Effector memory CD8-positive, alpha-beta T cell (primary cell): ENCODE measurements at places on chromosomes 5 and 9.

DNA sequence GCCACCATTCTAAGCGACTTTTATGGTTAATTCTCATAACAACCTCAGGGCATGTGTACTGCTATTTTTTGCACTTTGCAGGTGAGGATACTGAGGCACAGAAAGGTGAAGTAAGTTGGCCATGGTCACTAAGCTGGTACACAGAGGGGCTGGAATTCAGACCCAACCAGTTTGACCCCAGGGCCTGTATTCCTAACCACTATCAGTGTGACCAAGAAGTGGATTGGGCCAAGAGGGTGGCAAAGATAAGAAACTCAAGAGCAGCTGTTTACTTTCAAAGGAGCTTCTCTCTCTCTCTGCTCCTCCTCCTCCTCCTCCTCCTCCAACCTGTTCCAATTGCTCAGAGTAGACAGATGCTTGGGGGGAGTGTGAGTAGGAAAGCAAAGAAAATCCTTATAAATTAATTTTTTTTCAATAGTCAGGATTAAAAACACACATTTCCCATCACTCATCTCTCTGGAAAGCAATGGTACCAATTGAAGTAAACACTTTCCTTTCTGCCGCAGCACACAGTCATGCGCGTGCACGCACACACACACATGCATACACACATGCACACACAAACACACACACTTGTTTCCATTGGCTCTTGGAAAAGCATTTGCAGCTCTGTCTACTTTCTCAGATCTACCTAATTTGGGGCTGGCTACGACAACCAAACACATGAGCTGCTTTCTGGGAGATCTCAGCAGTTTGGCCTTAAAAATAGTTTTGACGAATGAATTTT, 736.7 kb upstream of the WWC1 start:
- no peak for DNase-seq

DNA sequence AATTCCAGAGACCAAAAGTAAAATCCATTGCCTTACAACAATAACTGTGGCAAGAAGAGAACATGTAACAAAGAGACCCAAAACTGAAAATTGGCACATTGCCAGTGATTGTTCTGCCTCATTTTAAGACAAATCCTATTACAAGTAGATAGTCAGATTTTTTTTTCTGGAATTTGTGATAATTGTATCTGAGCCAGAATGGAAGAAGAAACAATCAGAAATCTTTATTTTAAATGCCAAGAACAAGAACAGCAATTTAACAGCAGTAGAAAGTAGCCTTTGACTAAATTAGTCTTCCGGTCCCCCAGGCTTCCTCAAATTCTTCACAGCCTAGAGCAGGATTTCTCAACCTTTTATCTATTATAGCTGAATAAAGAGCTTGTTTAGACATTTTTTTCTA, 106.7 kb upstream of the PTPN3 start:
- no peak for DNase-seq

- no peak for DNase-seq
Measured at GRCh38 chr9:101469026-101469425, 33.5 kb upstream of the ALDOB start.

- DNase-seq = no peak
Measured at GRCh38 chr5:135253601-135254178, 145.3 kb downstream of the MACROH2A1 start.

GRCh38 chr9:2138646-2139045, 123.5 kb downstream of the SMARCA2 start:
- DNase-seq = no peak

DNA sequence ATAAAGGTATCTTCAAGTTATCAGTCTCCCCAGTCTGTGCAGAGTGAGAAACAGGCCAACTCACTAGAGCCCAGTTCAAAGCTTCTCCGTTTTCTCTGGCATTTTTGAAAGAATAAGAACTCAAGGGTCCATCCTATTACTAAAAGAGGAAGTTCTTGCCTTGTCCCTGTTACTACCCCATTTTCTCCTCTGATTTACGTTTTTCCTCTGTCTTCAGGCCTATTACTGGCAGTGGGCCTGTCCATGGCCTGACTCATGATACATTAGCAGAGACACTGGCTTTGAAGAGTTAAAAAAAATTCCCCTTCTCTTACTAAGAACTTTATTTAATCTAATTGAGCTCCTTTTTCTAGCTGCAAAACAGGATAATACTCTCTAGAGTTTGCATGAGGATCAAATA, 624.0 kb upstream of the KLF4 start:
- no peak for DNase-seq

DNA sequence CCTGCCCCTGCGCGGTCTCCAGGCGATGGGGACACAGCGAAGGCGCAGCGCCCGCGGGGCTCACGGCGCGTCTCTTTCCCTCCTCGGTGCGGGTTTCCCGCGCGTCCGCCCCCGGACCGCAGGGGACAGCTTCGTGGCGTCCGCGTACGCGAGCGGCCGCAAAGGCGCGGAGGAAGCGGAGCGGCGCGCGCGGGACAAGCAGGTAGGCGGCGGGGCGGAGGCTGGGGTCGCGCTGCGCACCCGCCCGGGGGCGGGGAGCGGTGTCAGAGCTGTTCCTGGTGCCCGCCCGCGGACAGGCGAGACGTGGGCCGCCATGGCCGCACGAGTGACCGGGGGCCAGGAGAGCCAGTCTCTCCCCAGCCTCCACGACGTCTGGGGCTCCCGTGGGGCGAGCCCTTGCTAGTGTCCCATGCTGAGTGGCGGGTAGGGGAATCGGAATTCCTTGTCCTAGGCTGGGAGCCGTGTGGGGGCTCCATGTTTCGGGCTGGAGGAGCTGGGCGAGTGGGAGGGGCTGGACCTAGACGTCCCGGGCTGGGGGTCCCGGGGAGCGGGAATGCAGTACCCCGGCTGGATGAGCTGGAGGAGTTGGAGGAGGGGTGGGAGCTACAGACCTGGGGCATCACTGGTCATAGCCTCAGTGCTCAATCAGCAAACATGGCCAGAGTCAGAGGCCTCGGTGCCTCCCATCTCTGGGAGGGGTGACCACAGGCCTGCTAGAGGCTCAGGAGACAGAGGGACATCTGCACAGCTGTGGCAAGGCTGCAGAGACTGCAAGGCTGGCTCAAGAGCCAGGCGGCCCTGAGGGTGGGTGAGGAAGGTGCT, 968 bp downstream of the NKD2 start:
- DNase-seq = no peak

- DNase-seq = no peak
Measured at GRCh38 chr5:2066373-2066772, 183.6 kb upstream of the IRX4 start.

GRCh38 chr5:83553000-83553486, 81.5 kb downstream of the VCAN start:
- DNase-seq = no peak

- DNase-seq = no peak
Measured at GRCh38 chr5:1048861-1049838, 40.5 kb downstream of the NKD2 start.

- no peak for DNase-seq
Measured at GRCh38 chr5:93884254-93884653, 142.9 kb upstream of the POU5F2 start.

- no peak for DNase-seq
Measured at GRCh38 chr5:180370861-180371641, 17.9 kb upstream of the GFPT2 start.

DNA sequence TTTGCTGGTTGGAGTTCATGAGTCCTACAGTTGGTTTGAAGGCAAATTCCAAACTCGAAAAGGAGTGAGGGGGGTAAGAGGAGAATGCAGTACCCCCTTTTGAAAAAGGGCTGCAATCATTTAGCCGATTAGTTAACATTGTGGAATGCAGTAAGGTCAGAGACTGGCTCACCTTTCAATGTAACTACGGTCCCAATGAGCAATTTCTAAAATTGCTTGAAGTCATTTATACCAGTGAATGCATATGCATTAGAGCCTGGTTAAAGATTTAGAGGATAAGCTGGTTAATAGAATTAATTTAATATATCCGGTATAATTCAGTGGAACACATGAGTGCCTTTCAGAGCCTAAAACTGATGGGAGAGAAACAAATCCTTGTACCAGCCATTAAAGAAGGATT, 172.6 kb upstream of the PAPPA start:
- no peak for DNase-seq

GRCh38 chr5:140868721-140869554, at the start of gene PCDHA11:
Gene PCDHA11, plus strand, starts transcription at chr5:140868957. Its CDS starts 147 bp downstream, at chr5:140869104.
- DNase-seq = no peak

DNA sequence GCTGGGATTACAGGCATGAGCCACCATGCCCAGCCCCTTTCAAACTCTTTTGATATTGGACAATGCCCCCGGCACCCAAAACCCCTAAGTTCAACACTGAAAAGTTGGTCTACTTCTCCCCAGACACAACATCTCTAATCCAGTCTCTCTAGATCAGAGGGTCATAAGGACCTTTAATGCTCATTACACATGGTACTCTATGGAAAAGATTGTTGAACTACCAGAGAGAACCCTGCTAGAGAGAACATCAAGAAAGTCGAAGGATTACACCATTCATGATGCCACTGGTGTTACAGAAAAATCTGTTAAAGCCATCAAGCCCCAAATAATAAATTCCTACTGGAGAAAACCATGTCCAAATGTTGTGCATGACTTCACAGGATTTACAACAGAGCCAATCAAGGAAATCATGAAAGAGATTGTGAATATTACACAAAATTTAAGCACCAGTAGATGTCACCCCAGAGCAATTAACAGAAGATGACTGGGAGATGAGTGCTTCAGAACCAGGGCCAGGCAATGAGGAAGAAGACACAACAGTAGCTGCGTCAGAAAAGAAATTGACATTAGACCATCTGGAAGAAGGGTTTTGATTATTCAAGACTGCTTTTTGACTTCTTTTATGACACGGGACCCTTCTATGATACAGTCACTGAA, 28.3 kb upstream of the NIPAL4 start:
- DNase-seq = peak; percentile 31

GRCh38 chr9:131049829-131050715, 41.1 kb downstream of the LAMC3 start:
- DNase-seq = no peak

- DNase-seq = no peak
Measured at GRCh38 chr5:176873541-176874172, 25.5 kb downstream of the HK3 start.

- DNase-seq = no peak
Measured at GRCh38 chr5:174307031-174307408, 261.5 kb downstream of the NSG2 start.

DNA sequence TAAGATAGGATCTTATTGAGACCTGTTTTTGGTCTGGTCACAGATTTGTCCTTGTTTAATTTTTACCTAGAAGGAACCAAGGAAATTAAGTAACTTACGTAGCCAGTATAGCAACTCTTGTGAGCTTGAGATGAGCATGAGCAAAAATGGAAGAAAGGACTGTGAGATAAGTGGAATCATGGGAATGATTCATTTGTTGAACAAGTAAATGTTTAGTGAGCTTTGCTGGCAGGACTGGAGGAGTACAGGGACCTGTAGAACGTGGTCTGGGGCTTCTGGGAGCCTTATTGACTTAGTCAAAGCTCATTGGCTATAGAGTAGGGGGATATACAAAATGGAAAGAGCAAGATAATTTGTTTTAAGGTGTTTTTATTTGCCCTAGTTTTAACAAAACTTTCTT, 3.0 kb downstream of the RAD23B start:
- no peak for DNase-seq

DNA sequence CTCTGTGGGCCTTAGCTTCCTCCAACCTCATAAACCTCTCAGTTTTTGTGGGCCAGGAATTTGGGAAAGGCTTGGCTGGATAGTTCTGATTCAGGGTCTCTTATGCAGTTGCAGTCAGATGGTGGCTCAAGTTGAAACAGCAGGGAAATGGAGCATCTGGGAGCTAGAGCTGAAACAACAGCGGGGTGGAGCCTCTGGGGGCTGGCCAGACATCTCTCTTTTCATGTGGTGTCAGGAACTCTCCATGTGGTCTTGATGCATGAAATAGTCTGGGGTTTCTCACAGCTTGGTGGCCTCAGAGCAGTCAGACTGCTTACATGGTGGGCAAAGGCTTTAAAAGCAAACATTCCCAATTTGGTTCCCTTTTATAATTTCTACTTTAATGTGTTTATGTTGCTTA, 13.5 kb downstream of the ZNF346 start:
- DNase-seq = no peak

DNA sequence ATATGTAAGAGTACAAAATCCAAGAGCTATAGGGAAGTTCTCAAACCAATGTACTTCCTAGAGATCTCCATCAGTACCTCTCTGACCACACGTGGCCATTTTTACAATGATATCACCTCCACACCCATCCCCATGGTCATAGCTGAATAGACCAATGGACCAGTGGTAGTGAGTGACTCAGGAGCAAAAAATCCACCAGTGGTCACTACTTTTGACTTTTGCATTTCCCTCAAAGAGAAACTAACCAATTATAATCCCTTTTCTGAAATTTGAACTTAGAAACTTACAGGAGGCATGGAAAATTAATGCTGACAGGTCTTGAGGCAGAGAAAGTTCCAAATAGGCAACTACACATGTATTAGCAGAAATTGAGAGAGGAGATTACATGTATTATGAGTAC, 238.4 kb downstream of the TRPM3 start:
- no peak for DNase-seq

DNA sequence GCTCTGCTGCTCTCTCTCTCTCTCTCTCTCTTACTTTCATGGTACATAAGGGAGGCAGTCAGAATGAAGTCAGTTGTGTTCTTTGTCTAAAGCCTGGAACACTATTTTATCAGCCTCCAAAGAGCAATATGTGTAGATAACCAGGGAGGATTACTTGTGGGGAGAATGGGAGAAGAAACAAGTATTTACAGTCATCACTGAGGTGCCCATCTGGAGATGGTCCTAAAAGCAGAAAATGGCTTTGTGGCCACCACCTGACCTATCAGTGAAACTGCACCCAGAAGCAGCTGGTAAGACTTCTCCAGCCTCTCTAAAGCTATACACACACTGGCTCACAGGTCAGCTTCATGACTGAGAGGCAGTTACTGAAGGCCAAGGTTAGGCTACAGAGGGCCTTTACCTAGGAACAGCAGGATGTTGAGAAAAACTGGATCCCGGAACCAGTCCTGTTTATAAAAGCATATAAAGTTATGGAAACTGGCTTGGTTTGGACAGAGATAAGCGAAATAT, 75.1 kb downstream of the MRPS27 start:
- peak; percentile 11 for DNase-seq

DNA sequence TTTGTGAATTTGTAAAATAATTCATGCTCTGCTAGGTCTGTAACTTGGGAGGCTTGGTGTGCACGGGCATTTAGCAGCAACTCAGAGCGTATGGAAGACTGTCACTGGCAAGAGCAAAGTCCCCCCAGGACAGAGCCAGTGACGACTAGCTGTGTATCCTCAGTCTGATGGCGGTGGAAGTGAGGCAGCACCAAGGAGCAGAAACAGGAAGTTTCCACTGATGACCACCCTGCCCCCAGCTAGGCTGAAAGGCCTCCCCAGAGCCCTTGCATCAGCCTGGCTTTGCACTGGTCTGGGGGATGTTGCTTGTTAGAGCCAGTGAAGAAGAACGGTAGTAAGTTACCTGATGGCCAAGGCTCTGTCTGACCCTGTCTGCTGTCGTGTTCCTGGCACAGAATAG, 66.8 kb upstream of the ABL1 start:
- no peak for DNase-seq

- DNase-seq = no peak
Measured at GRCh38 chr5:16784843-16785791, 151.0 kb downstream of the MYO10 start.

GRCh38 chr5:1066676-1067075, 45.2 kb downstream of the SLC12A7 start:
- no peak for DNase-seq
